ENCODE measurements at places on chromosomes 4 and X. TPM values are rescaled to one million over a fixed set of nuclear protein-coding genes. Genes with fewer than 3 reads are reported as not detected.

DNA sequence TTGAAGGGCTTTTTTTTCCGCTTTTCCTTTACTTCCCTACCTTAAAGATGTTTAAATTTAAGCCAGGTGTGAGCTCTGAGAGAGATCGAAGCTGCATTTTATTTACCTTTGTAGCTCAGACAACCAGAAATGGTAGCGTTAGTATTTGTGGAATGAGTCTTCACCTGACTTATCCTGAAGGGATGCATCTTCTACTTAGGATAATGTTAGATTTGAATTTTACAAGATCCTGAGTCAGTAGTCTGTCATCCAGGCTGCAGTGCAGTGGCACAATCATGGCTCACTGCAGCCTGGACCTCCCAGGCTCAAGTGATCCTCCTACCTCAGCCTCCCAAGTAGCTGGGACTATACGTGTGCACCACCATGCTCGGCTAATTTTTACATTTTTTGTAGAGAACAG lies 26.2 kb downstream of the TMSB4X start:
- DNase-seq: no peak

DNA sequence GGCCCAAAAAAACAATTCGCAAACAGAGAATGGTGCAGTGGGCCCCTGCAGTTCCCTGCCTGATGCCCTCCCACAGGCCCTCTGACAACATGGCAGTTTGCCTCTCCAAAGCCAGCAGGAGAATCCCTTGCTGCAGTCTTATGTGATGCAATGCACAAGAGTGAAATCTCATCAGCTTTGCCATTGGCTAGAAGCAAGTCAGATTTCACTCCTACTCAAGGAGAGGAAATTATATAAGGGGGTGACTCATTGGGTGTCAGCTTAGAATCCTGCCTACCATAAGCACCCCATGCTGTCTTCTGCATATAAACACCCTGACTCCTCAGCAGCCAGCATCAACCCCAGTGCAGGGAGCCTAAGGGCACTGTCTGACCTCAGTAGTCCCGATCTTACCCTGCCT lies 157.3 kb upstream of the LDB2 start:
- DNase-seq: peak; percentile 3

Gene GYPA
- total RNA-seq: not detected

DNA sequence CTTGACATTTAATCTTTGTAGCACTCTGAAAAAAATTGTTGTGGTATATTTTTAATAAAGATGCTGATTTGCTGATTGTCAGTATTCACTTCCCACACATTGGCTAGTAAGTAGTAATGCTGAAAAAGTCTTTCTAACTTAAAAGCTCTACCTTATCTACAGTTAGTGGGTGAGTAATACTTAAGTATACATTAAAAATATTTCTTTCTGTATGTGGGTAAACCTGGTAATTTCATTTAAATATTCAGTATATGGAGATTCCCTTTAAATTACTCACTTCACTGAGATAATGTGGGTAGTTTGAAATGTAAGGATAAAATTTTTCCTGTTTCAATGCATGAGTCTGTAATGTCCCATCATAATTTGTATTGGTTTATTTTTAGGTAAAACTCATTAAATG lies 5.6 kb downstream of the TMEM33 start:
- no peak for DNase-seq

Gene MAGEE2
- total RNA-seq: not detected

DNA sequence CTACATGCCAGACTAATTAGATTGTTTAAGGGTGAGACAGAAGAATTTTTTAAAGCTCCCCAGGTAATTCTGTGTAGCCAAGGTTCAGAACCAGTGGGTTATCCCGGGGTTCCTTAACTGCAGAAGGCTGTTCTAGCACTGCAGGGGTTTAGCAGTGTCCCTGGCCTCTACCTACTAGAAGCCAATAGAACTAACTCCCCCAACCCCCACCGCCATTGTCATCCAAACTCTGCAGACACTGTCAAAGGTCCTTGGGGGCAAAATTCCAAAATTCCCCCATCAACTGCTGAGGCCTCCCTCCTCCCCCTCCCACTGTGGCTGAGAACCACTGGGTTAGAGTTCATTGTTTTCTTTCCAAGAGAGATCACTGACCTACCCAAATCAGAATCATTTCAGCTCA lies 66.4 kb downstream of the MOSPD2 start:
- DNase-seq: no peak

Gene GLRA2
- not detected for total RNA-seq

- no peak for DNase-seq
Observed at GRCh38 chr4:145099653-145100052, 1.5 kb downstream of the ABCE1 start.
